ENCODE measurements at places on chromosomes 6 and 20.

GRCh38 chr20:46900826-46901225 is 6.2 kb downstream of the EYA2 start:
- DNase-seq: no peak

DNA sequence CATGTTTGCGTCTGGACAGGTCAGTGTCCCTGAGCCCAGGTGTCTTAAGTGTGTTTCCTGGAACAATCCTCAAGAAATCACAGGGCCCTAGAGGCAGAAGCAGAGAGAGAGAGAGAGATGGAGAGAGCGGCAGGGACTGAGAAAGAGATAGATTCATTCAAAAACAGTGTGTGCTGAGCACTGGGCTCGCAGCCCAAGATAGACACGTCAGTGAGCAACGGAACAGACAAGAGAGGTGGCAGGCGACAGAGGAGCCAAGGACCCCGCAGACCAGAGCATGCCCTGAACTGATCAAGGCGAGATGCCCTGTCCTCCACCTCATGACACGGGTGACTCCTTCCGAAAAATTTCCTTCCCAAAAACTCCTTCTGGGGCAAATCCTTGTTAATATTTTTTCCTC is 362.0 kb upstream of the SULF2 start:
- DNase-seq: no peak

DNA sequence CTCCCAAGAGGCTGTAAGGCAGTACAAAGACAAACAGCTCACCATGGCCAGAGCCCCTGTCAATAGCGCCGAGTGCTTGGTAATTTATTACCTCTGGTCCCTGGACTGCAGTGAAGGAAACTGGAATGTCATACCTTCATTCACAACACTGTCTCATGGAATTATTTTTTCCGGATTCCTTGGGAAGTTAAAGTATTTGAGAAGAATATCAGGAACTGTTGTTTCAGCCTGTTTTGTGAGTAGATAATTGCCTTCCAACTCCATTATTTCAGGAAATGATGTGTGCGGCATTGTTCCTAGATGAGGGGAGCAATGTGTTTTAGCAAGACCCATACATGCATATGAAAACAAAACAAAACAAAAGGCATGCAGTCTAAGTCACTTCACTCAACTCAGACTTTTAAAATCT is 64.0 kb downstream of the BLOC1S5 start:
- no peak for DNase-seq

DNA sequence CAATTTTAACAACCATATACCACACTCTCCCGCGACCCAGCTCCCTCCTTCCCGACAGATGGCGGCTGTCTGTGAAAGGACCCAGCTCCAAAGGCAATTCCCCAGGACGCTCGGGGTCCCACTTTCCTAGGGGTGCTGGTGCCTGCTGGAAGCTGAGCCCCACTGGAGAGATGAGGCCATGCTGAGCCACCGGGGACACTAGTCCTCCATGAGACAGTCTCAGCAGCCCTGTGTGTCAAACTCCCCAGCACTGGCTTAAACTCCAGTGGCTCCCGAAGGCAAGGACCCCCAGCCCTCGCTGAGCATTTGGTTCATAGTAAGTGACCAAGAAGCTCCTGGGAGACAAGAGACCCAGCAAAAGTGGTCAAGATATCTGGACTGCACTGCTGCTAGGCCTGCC is 52.1 kb downstream of the SLC2A10 start:
- no peak for DNase-seq

GRCh38 chr6:162200945-162201690 is 526.4 kb downstream of the PRKN start:
- no peak for DNase-seq

- DNase-seq: no peak
Measured at GRCh38 chr20:57433657-57434389, 42.6 kb downstream of the RBM38 start.

DNA sequence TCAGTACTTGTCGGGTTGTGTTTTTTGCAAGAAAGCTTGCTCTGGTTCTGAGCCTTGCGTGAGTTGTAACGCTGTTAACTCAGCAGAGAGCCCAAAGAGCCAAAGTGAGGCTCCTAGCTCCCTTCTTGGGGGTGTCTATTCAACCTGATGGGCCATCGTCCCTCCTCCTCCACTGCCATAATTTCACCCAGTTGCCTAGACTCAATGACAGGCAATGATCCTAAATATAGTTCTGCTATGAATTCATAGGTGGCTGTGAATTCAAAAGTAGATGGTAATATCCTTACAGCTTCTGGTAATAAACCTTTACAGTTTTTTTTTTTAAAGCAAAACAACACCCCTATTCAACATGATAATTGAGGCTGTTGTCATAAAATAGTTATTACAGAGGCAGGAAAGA is 39.5 kb downstream of the GHRH start:
- no peak for DNase-seq

DNA sequence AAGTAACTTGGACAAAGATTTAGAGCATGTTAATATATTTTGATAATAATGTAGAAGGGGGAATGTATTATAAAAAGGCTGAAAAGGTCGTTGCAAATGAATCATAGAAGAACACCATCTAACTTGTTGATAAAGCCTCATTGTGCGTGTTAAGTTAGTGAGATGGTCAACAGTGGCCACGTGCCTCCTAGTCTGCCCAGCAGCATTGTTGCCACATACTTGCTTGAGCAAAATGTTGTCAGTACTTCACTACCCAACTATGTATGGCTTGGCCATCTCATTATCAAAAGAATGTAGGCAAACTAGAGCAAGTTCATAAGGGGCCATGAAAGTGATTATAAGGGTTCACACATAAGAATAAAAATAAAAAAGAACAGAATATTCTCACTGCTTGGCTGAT is 84.6 kb downstream of the PHACTR1 start:
- no peak for DNase-seq

DNA sequence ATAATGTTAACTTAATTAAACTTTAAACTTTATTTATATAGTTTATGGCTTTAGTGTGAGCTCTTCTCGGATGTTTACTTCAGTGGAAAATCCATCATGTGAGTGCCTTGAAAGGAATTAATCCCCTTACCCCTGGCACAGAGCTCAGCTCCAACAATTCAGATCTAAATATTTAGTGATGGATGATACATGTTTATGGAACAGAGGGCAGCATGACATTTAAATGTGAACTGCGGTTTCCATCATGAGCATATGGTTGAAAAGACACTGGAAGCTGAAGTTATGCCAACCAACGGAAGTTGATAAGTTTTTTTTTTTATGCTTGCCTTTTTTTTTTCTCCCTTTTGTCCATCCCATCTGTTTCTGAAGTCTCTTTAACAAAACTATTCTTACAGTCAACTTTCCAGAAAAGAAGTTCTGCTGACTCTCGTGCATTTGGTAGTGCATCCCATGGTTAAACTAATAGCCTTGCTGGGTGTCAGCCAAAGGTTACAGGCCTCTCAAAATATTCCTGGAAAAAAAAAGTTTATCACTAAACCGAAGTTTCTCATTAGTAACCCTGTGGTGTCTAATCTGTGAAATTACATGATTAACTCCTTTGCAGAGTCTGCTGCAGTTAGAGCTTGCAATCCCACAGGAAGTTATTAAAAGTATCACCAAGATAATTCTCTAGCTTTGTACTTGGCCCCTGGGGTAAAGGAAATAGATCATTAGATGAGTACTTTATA is 243.9 kb upstream of the TCF21 start:
- DNase-seq: no peak

DNA sequence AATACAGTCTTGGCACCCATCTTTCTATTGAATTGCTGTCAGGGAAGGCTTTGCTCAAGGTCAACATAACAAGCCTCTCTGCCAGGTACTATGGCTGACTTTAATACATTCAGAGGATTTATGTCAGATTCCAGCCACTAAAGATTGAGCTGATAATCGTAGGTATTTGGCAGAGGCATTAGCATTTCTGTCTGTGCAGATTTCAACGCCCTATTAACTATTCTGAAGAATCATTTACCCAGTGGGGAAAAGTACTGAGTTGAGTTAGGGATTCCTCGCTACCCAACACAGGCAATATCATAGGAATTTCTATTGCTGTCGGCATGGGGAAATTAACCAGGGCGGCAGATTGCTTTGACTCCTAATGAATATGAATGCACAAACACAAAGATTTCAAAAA is 233.7 kb upstream of the SPTLC3 start:
- no peak for DNase-seq

GRCh38 chr6:20746805-20747558 is 212.7 kb downstream of the CDKAL1 start:
- DNase-seq: no peak

DNA sequence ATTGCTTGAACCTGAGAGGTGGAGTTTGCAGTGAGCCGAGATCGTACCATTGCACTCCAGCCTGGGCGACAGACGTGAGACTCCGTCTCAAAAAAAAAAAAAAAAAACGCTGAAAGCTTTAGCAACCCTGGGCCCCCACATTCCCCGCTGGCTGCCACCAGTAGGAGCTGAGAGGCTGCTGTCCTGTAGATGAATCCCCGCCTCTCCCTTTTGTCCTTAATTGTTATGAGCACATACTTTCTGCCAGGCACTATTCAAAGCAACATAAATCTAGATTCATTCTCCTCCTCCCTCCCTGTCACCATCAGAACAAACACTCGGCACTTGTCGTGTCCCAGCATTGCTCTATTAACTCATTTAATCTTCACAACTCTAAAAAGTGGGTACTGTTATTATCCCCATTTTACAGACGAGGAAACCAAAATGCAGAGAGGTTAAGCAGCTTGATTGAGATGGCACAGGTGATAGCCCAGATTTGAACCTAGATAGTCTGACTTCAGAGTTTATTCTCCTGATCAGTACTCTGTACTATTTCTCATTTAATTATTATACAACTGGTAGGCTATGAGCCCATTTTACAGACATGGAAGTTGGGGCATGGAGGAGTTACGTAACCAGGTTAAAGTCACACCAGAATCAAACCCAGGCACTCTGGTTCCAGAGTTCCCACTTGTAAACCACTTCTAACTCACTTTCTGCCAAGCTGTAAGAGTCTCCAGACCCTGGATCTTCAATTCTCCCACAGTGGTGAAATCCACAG is 97.4 kb downstream of the EYA2 start:
- no peak for DNase-seq

DNA sequence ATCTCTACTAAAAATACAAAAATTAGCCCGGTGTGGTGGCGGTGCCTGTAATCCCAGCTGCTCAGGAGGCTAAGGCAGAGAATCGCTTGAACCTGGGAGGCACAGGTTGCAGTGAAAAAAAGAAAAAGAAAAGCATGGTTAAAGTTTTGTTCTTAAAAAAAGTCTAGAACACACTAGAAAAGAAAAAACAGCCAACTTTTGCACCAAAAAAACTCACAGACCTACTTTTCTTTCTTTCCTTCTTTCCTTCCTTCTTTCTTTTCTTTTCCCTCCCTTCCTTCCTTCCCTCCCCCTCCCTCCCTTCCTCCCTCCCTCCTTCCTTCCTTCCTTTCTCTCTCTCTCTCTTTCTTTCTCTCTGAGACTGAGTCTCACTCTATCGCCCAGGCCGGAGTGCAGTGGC is 204.4 kb downstream of the BTBD9 start:
- DNase-seq: no peak

DNA sequence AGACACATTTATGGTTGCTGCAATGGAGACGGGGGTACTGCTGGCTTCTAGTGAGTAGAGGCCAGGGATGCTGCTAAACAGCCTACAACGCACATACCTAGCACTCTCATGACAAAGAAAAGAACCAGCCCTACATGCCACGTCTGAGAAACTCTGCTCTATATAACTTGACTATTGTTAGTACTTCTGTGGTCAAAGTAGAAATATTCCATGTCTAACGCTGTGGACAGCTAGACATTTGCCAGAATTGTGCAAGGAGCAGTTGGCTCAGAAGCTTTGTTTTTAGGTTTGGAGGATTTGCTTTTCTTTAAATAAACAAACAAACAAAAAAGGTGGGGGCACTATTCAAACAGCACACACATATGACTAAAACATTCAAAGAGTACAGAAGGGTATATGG is 20.5 kb downstream of the UBE2V1 start:
- no peak for DNase-seq

DNA sequence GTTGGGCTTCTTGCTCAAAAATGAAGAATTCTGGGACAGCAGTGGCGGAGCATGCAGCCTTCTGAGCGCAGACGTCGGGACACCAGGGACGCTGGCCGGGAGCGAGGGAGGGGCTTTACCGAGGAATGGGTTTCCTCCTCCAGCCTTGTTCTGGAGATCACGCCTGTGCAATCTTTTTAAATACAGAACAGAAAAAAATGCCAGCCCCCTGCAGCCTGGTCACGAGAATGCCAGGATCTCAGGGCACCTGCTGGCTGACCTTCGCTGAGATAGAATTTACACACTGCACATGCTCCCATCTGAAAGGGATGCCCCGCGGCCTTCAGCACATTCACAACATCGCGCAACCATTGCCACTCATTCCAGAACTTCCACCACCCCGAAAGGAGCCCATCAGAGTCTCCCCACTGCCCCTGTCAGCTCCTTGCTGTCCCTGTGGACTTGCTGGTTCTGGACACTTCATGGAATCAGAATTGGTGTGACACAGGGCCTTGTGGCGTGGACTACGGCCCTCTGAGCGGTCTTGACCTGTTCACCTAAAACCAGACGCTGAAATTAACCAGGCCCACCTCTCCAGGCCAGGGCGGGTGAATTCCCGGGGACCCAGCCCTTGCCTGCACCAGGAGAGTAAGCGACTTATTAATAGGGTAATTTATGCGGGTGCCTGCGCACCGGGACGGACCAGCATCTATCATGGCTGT is 20.6 kb upstream of the BHLHE23 start:
- no peak for DNase-seq

- no peak for DNase-seq
Measured at GRCh38 chr6:25326960-25327359, 47.8 kb downstream of the CARMIL1 start.

DNA sequence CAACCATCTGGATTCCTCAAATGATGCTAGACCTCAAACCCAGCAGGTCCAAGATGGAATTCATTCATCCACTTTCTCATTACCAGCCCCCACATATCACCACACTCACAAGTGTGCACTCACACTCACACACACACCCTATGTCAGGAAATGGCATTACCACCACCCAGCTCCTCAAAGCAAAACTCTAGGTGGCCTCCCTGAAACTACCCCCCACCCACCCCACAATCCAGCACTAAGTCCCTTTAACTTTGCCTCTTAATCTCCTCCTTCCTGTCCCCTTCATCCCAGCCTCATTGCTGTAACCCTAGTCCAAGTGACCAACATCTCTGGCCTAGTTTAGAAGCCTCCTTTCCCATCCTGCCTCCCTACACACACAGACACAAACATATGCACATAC is 109.4 kb downstream of the TNFAIP3 start:
- DNase-seq: no peak

GRCh38 chr6:45478240-45478639 is 100.5 kb upstream of the SUPT3H start:
- DNase-seq: peak; percentile 44

DNA sequence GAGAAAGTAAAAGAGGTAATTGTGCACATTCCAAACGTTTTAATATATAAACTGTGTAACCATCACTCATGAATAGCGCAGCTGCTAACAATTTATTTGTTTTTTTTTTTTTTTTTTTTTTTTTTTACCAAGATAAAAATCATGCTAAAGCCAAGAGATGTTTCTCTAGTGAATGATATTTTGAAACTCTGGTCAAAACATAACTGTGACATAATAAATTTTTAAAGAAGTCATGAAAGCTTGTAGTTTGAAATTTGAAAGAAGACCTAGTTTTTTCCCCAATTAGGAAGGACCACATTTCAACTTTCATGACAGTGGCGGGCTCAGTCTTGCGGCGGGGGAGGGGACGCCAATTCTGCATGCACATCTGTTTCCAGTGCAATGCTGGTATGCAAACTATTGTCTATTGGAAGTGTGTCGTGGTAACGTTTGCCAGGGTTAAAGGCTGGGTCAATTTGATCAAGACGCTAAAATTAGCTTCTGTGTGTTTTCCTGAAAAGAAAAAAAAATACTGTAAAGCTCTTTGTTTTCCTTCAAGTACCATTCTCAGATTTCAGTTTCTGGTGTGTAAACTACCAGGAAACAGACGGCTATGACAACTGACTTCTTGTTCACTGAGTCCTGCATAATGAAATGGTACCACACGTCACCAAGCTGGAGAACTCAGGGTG is 211.9 kb downstream of the FOXC1 start:
- DNase-seq: no peak
